ENCODE measurements at places on chromosomes 4 and X.
A peak's percentile ranks its signal among the peaks of the same experiment; 100 is the strongest.

DNA sequence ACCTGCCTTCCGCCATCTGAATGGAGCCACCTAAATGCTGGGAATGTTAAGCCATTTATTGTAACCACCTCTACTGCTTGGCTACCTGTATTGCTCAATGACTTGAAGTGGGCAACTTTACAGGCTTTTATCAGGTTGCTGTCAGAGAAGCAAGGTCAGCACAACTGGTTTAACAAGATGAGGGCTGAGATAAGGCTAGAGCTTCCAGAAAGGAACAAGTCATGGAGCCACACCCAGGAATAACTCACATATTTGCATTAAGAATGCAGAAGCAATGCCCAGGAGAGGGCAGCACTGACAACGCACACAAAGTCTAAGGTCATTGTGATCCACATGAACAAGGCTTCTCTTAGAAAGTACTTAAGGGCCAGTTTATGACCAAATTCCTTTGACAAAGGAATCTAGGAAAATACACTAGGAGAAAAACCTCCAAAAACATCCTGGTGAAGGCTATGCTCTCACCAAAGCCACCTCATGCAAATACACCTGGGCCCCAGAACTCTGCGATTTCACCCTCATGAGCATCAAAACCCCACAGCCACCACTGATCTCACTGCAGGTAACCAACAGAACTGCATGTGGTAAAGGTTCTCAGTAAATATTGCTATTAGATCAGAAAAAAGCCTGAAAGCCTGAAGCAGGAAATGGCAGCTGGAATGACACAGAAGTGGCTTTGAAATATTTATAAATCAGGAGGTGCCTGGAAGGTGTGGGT is 15.0 kb upstream of the STS start:
- DNase-seq = no peak

DNA sequence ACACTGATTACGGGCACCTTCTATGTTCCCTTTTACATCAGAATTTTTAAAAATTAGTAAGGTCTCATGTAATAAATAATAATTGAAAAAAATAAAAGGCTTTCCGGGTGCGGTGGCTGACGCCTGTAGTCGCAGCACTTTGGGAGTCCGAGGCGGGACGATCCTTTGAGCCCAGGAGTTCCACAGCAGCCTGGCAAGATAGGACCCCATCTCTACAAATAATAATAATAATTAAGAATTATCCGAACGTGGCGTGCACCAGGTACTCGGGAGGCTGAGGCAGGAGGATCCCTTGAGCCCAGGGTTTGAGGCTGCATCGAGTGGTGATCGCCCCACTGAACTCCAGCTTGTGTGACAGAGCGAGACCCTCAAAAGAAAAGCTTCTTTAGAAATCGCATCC is 771 bp upstream of the LAMTOR3 start:
- no peak for DNase-seq

DNA sequence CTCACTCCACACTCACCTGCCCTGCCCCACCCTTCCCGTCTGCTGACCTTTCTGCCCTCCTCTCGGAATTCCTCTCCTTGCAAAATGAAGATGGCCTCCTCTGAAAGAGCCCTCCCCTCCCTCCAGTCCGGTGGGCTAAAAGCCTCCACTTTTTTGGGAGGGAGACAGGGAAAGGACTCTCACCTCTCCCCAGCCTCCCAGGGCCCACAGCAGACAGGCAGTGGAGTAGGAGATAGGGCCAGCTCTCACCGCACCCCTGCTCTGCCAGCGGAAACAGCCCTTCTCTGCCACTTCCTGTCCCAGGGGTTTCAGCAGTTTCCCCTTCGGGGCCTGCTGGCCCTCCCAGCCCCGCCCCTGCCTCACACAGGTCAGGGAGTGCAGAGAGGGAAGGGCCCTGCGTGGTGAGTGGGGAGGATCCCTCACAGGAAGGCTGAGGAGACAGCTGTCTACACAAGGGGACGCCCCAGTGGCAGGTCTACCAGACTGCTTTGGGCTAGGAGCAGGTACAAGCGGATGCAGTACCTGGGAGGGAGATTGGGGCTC is 18.2 kb downstream of the ELF4 start:
- no peak for DNase-seq

DNA sequence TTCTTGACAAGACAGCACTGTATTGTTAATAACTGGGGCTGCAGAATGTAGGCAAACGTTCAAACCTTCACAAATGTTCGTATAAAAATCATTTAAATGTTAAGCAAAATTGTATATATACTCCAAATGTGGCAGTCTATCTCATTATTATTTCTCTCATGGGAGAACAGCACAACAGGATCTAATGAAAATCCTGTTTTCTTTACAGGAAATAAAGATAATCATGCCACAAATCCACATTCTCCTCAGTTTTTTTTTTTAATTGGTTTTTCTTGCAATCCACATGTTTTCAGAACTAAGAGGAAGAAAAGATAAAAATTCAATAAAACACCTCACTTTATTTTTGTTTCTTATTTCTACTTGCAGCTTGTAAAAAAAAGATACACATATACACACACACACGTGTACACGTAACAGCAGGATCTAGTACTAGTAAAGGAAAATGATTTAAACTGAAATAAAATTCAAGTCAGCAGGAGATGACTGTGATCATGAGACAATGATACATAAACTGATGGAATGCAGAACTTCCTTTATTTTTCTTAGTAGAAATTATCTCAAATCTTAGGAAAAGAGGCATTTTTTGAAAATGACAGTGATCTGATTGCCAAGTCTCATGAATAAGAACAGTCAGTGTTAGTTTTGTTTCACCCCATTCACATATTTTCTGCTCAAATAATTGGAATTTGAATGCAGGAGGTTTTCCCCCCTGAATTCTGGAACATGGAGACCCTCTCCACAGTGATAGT is 11.3 kb downstream of the APBB2 start:
- no peak for DNase-seq

GRCh38 chr4:81919810-81920209 is 448.1 kb upstream of the RASGEF1B start:
- DNase-seq = no peak

GRCh38 chrX:142923201-142923600 is 102.5 kb upstream of the SPANXN4 start:
- no peak for DNase-seq

GRCh38 chr4:119526786-119527550 is 101.6 kb downstream of the PDE5A start:
- DNase-seq = no peak

DNA sequence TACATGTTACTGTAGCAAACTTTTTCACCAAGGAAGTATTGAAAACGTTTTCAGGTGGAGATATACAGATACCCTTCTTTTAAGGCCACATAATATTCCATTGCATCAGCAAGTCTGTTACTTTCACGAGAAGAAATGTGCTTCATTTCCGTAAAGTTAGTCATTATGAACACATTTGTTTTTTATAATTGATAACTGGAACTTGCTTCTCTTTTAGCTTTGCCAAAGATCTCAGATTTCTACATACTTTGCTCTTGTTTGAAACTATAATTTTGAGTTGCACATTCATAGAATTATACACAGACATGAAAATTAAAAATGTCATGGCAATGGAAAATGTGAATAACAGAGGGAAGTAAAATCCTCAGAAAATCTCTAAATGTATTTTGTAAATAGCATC is 128.7 kb upstream of the GIMD1 start:
- no peak for DNase-seq

GRCh38 chrX:55450259-55450658 is 1.7 kb upstream of the MAGEH1 start:
- no peak for DNase-seq

DNA sequence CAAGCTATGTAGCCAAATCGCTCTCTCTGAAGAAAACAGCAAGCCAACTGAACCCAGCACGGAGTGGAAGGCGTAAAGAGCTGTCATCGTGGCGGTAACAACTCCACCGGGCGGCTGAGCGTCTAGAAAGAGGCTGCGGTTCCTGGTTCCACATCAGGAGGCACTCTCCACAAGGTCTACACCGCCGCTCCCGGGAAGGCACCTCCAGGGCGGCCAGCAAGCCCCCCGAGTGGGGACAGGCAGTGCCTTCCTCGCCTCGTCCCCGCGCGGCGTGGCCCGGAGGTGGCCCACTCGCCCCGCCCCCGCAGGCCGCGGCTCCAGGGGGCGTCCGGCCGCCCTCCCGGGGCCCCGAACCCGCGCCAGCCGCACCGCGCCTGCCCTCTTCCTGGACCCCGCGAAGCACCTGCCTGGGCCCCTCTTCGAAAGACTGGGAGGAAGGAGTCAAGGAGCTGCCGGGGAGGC is 755 bp downstream of the KLHL8 start:
- peak; percentile 69 for DNase-seq

DNA sequence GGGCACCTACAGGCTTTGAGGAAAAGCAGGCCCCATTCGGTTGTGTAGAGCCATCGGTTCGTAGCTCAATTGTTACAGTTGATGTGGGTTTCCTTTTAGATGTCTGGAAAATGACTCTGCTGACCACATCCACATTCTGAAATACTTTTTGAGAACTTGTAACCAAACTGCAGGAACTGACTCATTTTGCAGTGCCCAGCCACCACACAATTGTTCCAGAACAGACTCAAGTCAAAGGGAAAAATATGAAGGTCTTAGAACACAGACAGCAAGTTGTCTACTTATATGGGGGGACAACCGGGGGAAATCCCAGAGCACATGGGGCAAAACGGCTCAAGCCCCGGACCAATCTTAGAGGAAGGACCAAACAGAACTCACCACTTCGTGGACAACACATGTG is 557.6 kb upstream of the DIPK2B start:
- no peak for DNase-seq

DNA sequence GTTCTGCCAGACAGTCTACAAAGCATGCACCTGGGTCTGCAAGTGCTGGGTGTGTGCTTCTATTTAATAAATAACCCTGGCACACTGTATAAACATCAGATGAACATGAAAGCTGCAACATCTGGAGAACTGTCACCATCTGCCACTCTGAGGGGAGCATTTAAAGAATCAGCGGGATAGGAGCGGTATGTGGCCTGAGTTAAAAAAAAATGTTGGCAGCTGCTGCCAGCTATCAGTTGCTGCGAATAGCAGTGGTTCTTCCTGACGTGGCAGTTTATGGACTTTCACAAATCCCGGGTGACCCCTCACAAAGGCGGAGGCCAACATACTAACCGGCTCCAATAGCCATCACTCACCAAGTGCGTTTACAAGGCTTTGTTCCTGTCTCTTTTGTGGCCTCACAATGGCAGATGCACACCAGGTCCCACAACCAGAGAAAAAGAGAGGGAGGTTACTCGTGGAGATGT is 95.1 kb downstream of the RASL11B start:
- DNase-seq = no peak

- no peak for DNase-seq
These were observed 124.2 kb upstream of the EOLA2 start for GRCh38 chrX:150062292-150063137.

- peak; percentile 97 for DNase-seq
These were observed at the start of gene PCDH18 for GRCh38 chr4:137531986-137532868. TSS of gene PCDH18 (minus strand) at chr4:137532494. CDS start at chr4:137532088, 406 bp downstream.

GRCh38 chr4:185437809-185438208 is 12.0 kb upstream of the UFSP2 start:
- DNase-seq = no peak

- DNase-seq = no peak
These were observed 556.4 kb upstream of the CPEB2 start for GRCh38 chr4:14445882-14446281.

GRCh38 chrX:19864736-19865135 is 22.7 kb downstream of the SH3KBP1 start:
- no peak for DNase-seq

GRCh38 chrX:143437439-143437838 is 79.8 kb downstream of the SPANXN3 start:
- no peak for DNase-seq

- no peak for DNase-seq
These were observed 228.7 kb upstream of the ANKRD50 start for GRCh38 chr4:124941267-124941666.

GRCh38 chr4:112073181-112073580 is 72.1 kb upstream of the FAM241A start:
- DNase-seq = no peak
